ENCODE measurements at places on chromosomes 2 and 18.
A peak's percentile ranks its signal among the peaks of the same experiment; 100 is the strongest.

- peaks cover 7% of the 10 kb centered on the region for H3K27me3 ChIP-seq
- no peak for DNase-seq
- peaks cover 5% of the 10 kb centered on the region for H3K36me3 ChIP-seq
- H3K27ac ChIP-seq = no peak overlapping the region
Measured at GRCh38 chr2:200797242-200797770, 14.4 kb upstream of the BZW1 start.

DNA sequence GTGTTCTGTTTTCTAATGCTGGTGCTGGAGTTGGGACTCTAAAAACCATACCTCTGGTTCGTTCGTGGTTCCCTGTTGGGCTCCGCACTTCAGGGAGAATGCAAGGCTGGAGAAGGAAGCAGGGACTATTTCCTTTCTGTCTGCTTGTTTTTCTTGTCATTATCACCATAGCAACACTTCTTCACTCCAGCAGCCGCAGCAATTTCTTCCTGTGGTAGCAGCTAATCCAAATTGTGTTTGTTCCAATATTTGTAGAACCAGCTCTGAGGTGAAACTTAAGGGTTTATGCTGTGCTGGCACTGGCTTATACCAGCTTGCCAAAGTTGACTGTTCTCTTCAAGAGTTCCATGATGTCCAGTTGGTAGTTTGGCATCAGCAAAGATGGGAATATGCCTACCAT is 301.4 kb upstream of the SYT4 start:
- peaks cover 3% of the 10 kb centered on the region for H3K27me3 ChIP-seq
- H3K4me1 ChIP-seq = no peaks in the 10 kb centered on the region
- H3K36me3 ChIP-seq = no peaks in the 10 kb centered on the region
- no peak for DNase-seq
- H3K4me3 ChIP-seq = no peak overlapping the region

- no peaks in the 10 kb centered on the region for H3K36me3 ChIP-seq
- no peak overlapping the region for H3K27ac ChIP-seq
- H3K4me1 ChIP-seq = no peaks in the 10 kb centered on the region
Measured at GRCh38 chr2:215737477-215737876, 275.9 kb downstream of the MREG start.

- no peak for DNase-seq
- H3K27me3 ChIP-seq = no peaks in the 10 kb centered on the region
- H3K27ac ChIP-seq = no peak overlapping the region
- no peak overlapping the region for H3K4me3 ChIP-seq
Measured at GRCh38 chr2:107025869-107026380, 140.0 kb upstream of the ST6GAL2 start.

GRCh38 chr2:32427672-32428610 is 71.1 kb downstream of the BIRC6 start:
- DNase-seq = no peak
- no peaks in the 10 kb centered on the region for H3K27me3 ChIP-seq
- no peak overlapping the region for H3K4me3 ChIP-seq
- H3K4me1 ChIP-seq = peaks cover 23% of the 10 kb centered on the region
- H3K27ac ChIP-seq = no peak overlapping the region

DNA sequence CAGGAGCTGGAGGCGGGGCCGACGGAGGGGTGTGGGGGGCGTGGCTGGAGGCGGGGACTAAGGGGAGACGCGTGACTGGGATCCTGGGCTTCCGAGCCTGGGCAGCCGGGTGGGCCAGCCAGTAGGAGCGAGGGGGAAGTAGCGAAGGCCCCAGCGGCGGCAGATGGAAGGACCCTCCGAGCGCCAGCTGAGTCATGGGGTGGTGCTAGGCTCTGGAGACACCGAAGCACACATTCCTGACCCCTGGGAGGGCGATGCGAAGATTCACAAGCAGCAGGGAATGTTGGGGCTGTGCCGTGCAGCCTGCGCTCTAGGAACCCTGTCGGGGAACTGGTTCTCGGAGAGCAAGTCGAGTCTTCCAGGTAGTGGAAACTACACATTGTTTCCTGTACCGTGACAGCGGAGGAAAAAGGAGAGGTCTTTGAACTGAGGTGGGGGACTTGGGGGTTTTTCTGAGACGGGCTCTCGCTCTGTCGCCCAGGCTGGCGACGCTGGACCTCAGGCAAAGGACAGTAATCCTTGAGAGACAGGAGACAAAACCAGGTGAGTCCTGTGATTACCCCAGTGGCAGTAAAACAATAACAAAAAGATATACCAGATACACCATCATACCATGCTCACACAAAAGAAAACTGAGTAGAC is 650 bp upstream of the AFG3L2 start:
- H3K27me3 ChIP-seq = peaks cover 18% of the 10 kb centered on the region
- peaks cover 12% of the 10 kb centered on the region for H3K36me3 ChIP-seq
- H3K27ac ChIP-seq = peak overlapping the region; percentile 81
- peaks cover 31% of the 10 kb centered on the region for H3K4me1 ChIP-seq
- H3K4me3 ChIP-seq = peak overlapping the region; percentile 89

- no peaks in the 10 kb centered on the region for H3K4me1 ChIP-seq
- no peak overlapping the region for H3K4me3 ChIP-seq
- H3K36me3 ChIP-seq = no peaks in the 10 kb centered on the region
- H3K27me3 ChIP-seq = peaks cover 3% of the 10 kb centered on the region
- no peak for DNase-seq
- no peak overlapping the region for H3K27ac ChIP-seq
Measured at GRCh38 chr18:34734056-34734455, 24.0 kb downstream of the DTNA start.

- H3K4me3 ChIP-seq = no peak overlapping the region
- H3K27ac ChIP-seq = no peak overlapping the region
- no peaks in the 10 kb centered on the region for H3K36me3 ChIP-seq
- H3K4me1 ChIP-seq = peaks cover 4% of the 10 kb centered on the region
- no peak for DNase-seq
Measured at GRCh38 chr2:100539221-100539620, 23.6 kb upstream of the PDCL3 start.

DNA sequence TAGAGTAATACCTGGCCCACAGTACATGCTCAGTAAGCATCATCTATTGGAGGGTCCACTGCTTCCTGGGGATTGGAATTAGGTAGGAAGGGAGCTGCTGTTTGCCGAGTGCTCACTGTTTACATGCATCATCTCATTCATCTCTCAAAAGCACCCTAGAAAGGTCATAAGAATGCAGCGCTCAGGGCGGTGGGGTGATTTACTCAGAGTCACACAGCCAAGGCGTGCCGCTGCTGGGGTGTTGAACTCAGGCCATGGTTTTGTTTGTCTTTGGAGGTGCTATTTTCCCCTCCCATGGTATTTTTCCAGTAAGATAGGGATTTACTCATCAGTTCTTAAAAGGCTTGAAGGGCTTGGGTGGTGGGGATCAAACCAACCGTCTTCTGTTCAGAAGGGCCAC is 227.5 kb downstream of the LDLRAD4 start:
- H3K36me3 ChIP-seq = no peaks in the 10 kb centered on the region
- no peaks in the 10 kb centered on the region for H3K27me3 ChIP-seq
- peaks cover 24% of the 10 kb centered on the region for H3K4me1 ChIP-seq
- DNase-seq = no peak
- H3K27ac ChIP-seq = no peak overlapping the region
- H3K4me3 ChIP-seq = no peak overlapping the region

DNA sequence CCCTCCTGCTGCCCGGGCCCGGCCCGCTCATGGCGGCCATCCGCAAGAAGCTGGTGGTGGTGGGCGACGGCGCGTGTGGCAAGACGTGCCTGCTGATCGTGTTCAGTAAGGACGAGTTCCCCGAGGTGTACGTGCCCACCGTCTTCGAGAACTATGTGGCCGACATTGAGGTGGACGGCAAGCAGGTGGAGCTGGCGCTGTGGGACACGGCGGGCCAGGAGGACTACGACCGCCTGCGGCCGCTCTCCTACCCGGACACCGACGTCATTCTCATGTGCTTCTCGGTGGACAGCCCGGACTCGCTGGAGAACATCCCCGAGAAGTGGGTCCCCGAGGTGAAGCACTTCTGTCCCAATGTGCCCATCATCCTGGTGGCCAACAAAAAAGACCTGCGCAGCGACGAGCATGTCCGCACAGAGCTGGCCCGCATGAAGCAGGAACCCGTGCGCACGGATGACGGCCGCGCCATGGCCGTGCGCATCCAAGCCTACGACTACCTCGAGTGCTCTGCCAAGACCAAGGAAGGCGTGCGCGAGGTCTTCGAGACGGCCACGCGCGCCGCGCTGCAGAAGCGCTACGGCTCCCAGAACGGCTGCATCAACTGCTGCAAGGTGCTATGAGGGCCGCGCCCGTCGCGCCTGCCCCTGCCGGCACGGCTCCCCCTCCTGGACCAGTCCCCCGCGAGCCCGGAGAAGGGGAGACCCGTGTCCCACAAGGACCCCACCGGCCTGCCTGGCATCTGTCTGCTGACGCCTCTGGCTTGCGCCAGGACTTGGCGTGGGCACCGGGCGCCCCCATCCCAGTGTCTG is 767 bp downstream of the RHOB start:
- peaks cover 12% of the 10 kb centered on the region for H3K4me1 ChIP-seq
- H3K36me3 ChIP-seq = peaks cover 2% of the 10 kb centered on the region
- H3K27ac ChIP-seq = peak overlapping the region; percentile 58
- H3K27me3 ChIP-seq = peaks cover 66% of the 10 kb centered on the region
- DNase-seq = no peak
- H3K4me3 ChIP-seq = peak overlapping the region; percentile 81

DNA sequence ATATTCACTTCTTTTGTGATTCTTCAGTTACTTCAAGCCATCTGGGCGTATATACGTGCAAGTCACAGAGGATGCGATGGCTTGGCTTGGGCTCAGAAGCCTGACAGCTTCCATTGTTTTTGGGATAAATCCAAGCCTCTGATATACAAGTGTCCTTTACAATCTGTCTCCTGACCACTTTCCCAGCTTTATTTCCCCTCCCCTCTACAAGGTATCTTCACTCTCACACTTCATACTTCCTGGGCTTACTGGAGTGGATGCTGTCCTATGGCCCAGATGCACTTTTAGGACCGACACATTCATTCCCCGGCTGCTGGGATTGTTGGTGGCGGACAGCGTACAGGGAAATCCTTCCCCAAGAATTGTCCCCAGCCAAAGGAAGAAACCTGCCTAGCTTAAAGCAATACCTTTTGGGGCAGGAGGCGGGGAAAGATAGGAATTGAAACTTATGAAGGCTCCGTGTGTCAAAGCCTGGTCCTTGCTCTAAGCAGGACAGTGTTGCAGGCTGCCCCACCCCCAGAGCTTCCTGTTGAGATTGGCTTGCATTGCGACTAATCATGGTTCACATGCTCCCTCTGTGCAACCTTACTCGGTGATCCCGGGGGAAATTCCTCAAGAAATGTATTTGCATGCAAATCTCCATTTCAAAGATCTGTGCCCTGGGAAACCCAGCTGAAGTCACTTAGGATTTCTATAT is 802.9 kb upstream of the ID2 start:
- no peaks in the 10 kb centered on the region for H3K36me3 ChIP-seq
- no peak for DNase-seq
- no peak overlapping the region for H3K27ac ChIP-seq
- H3K4me1 ChIP-seq = peaks cover 7% of the 10 kb centered on the region

- H3K27me3 ChIP-seq = peaks cover 6% of the 10 kb centered on the region
- no peak overlapping the region for H3K4me3 ChIP-seq
- no peaks in the 10 kb centered on the region for H3K36me3 ChIP-seq
- DNase-seq = no peak
Measured at GRCh38 chr2:136182315-136182714, 64.4 kb upstream of the CXCR4 start.

DNA sequence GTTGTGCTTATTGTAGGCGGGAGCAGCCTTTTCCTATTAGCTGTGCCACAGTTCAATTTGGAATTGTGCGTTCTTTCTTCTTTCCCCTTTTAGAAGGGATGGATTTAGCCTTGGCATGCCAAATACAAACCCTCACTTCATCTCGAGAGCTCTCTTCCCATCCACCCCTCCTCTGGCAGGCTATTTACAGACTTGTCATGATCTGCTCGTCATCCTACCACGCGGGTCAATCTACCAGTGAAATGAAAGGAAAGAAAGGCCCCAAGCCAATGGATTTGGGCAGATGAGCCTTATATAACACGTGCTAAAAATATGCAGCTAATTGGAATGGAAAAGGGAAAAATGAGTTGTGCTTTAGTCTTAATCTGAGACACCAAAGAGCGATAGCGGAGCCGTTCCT is 277.5 kb downstream of the PRKCE start:
- no peaks in the 10 kb centered on the region for H3K36me3 ChIP-seq
- DNase-seq = no peak
- H3K4me3 ChIP-seq = no peak overlapping the region
- H3K4me1 ChIP-seq = no peaks in the 10 kb centered on the region
- no peak overlapping the region for H3K27ac ChIP-seq

DNA sequence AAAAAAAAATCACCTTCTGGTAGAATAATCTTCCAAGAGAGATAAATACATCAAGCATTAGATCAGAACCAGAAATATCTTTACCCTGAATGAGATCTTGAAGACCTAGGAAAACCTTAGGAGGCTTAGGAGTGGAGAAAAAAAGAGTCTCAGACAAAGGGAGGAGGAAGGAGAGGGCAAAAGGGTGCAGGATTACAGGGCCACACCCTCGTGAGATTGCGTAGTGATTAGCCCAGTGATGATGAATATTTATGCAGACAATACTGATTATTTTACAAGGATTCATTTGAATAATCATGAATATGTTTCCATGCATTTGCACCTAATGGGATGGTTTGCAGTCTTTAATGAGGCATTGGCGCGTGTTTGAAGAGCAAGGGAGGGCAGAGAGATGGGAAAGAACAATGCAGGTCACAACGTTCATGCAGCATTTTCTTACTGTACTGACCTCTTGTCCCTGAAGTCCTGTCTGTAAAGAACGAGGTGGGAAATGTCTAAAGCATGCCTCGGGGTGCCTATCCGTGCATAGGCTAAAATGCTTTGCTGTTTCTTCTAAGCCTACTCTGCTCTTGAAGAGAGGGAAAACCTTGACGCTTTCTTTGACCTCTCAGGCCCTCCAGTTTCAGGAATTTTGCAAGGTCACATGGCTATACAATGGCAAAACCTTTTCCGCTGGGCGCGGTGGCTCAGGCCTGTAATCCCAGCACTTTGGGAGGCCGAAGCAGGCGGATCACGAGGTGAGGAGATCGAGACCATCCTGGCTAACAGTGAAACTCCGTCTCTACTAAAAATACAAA is 18.6 kb upstream of the ZNF532 start:
- DNase-seq = no peak
- H3K36me3 ChIP-seq = no peaks in the 10 kb centered on the region
- H3K4me3 ChIP-seq = no peak overlapping the region
- H3K27ac ChIP-seq = no peak overlapping the region
- peaks cover 50% of the 10 kb centered on the region for H3K27me3 ChIP-seq
- H3K4me1 ChIP-seq = no peaks in the 10 kb centered on the region

All from activated T-helper 1 cell treated with anti-CD3 and anti-CD28 coated beads, Interleukin-12 subunit alpha, Interleukin-12 subunit beta, Interleukin-2, Interleukin-4 antibody, amounts not matched to agents 30 ng/mL and 10 ng/mL and 1 ng/mL, durations not matched to agents 14 hours and 24 hours and 36 hours (primary cell).